K562 (cell line): ENCODE measurements at places on chromosomes 11 and 22.

- no peak for DNase-seq
These were observed 41.8 kb downstream of the OSBPL5 start for GRCh38 chr11:3123305-3123704.

GRCh38 chr11:1399386-1400316 lies 9.9 kb downstream of the BRSK2 start:
- DNase-seq, result no peak

DNA sequence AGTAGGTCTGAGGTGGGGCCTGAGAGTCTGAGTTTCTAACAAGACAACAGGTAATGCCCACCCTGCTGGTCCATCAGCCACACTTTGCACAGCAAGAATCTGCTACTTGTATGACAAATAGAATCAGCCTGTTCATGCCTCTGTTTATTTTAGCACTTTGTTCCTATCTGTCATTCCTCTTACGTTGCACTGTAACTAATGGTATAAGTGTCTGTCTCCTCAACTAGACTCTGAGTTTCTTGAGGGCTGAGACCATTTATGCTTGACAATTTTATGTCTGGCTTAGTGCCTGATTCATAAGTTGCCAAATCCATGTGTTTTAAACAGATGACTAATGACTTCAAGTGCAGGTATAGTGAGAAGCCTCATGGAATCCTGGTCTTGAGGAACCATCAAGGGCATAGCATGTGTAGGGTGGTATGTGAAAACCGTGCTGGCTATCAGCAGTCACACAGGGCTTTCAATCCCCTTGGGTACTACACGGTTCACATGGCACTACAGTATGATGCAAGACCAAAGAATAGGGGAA lies 209.7 kb downstream of the C11orf91 start:
- DNase-seq, result no peak

- no peak for DNase-seq
These were observed 18.5 kb downstream of the MORC2 start for GRCh38 chr22:30949934-30950660.

GRCh38 chr11:125262194-125262829 lies 97.8 kb downstream of the PKNOX2 start:
- DNase-seq, result no peak

DNA sequence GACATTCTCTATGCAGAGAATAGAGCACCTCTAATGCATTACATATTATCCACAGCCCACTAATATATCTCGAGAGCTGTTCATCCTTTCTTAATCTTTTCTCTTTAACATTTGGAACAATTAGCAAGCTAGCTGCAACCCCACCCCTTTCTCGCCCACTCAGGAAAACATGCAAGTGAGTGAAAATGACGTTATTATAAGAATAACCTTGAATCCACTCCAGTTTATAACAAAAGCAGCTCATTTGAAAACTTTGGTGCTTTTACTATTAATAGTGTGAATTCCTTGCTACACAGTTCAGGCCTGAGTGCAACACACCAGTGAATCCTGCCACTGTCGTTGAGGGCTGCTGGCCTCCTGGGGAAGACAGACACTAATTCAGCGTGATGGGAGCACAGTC lies 63.3 kb upstream of the BMAL1 start:
- DNase-seq, result no peak
